ENCODE measurements at places on chromosomes 7 and 10.
A peak's percentile ranks its signal among the peaks of the same experiment; 100 is the strongest.

DNA sequence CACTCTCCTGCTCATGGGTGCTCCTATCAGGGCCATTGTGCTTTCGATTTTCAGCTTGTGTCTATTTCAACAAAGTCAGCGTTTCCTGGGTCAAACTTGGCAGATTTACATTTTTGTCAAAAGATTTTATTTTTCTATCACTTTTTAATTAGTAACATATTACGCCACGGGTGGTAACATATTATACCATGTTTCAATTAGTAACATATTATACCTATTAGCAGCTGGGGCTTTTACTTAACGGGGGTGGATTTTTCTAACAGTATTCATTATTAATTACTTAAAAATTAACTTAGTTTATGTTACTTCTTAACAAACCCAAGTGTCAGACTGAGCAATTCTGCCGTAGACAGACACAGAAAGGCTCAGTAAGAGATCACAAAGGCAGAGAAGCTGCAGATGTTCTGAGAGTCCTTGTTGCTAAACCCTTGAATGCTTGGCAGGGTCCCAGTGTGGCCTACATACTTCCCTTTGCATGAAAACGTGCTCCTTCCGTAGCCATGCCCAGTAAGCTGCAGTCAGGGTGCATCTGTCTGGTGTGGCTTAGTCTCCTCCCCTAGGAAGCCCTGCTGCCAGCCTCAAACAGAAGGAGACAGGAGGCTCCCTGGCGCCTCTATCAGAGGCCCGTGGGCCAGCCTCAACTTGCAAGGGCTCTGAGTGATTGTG is 263.1 kb upstream of the CXCL12 start:
- DNase-seq, result no peak

DNA sequence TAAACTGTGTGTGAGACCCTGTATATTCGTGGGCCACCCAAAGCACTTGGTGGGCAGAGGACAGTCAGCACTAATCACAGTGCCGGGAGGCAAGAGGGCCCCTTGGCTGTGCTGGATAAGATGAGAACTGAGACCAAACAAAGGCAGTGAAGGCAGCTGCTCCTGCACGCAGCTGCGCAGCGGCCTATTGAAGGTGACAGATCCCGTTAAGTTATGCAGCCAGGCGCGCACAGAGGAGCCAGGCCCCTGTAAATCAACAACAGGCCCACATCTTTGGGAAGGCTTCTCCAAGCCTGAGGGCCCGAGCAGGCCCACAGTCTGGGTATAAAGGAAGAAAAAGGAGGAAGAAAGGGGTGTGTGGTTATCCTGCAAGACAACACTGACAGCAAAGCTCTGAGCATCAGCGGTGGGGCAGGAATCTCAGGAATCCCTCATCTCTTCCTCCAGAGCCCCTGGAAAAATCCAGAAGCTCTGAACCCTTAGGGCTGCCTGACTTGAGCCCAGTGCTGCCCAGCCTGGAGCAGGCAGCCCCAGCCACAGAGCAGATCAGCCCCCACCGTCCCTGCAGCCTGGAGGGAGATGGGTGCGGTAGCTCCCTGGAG is 154.2 kb downstream of the ARHGAP12 start:
- DNase-seq, result no peak

- no peak for DNase-seq
These were observed 71.2 kb downstream of the APBB1IP start for GRCh38 chr10:26509307-26509706.

DNA sequence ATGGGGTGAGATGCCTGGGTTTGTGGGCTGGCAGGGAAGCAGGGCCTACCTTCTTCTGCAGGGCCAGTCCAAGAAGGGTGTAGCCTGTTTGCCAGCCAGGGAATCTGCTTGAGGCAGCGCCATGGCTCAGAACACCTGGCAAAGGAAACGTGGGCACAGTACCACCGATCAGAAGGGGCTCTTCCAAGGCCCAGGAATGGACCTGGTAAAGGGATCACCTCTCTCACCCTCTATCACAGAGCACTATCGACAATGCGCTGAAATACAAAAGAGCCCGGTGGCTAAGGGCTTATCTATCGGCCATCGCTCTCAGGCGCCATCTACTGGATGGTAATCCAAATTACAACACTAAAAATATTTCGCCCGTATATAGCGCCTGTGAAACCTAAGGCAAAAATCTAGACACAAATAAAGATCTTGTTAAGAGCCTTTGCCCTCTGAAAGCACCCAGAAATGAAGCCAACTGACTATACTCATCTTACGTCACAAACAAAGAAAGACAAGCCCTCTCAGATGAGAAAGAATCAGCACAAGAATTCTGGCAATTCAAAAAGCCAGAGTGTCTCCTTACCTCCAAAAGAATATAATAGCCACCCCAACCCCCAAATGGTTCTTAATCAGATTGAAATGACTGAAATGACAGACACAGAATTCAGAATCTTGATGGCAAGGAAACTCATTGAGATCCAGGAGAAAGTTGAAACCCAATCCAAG is 217.8 kb upstream of the HPS1 start:
- DNase-seq, result no peak

DNA sequence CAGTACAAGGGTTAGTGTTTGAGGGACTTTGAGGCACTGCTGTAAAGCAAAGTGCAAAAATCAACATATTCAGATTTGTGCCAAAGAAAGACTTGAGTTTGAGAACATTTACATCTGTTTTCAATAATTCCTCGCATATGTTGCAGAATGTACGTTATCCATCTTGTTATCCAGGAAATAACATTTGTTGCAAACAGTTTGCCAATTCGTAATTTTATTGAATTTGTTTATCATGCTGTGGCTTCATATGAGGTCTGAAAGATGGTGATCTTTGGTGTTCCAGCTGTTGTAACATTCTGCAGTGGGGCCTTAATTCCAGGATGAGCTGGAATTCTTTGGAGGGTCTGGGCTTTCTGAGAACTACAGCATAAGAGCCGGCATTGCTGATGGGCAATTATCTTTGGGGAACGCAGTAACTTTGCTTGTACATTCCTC is 396.2 kb downstream of the LRMDA start:
- DNase-seq, result no peak

- DNase-seq, result no peak
These were observed 225.7 kb downstream of the MGMT start for GRCh38 chr10:129692695-129693094.

GRCh38 chr10:49012603-49013002 is 73.0 kb upstream of the LRRC18 start:
- no peak for DNase-seq

- no peak for DNase-seq
These were observed 2.6 kb upstream of the PIP4K2A start for GRCh38 chr10:22716943-22717342.

- DNase-seq, result peak; percentile 94
These were observed at the start of gene CLIP2 for GRCh38 chr7:74289018-74289658. Gene CLIP2, plus strand, starts transcription at chr7:74289407. Its CDS starts 28,140 bp downstream, at chr7:74317547.

- DNase-seq, result no peak
These were observed 37.3 kb downstream of the HDAC9 start for GRCh38 chr7:18532813-18533212.

GRCh38 chr10:23280419-23281043 is 64.1 kb downstream of the C10orf67 start:
- no peak for DNase-seq

GRCh38 chr7:158236400-158236799 is 351.2 kb downstream of the PTPRN2 start:
- DNase-seq, result no peak
